ENCODE measurements at places on chromosomes 11 and 22.

- DNase-seq, result no peak
These were observed 56.7 kb upstream of the PPP6R3 start for GRCh38 chr11:68403831-68404230.

- no peak for DNase-seq
These were observed 133.4 kb downstream of the TEAD1 start for GRCh38 chr11:12807621-12808020.

DNA sequence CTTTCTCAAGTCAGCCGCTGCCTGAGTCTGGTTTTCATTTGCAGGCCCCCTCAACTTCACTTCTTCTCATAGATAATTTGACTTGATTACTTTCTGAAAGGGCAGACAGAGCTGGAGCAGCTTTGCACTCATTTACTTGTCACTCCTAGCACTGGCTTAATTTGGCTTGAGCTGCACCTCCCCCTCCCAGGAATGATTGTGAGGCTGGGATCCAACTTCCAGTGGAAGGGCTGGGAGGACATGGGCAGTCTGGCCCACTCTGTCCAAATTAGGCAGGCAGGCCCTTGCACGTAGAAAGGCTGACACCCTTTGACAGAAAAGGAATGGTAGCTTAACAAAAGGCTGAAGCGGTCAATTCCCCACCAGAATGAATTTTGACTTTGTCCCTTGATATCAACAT lies 453.9 kb downstream of the ETS1 start:
- DNase-seq, result no peak

DNA sequence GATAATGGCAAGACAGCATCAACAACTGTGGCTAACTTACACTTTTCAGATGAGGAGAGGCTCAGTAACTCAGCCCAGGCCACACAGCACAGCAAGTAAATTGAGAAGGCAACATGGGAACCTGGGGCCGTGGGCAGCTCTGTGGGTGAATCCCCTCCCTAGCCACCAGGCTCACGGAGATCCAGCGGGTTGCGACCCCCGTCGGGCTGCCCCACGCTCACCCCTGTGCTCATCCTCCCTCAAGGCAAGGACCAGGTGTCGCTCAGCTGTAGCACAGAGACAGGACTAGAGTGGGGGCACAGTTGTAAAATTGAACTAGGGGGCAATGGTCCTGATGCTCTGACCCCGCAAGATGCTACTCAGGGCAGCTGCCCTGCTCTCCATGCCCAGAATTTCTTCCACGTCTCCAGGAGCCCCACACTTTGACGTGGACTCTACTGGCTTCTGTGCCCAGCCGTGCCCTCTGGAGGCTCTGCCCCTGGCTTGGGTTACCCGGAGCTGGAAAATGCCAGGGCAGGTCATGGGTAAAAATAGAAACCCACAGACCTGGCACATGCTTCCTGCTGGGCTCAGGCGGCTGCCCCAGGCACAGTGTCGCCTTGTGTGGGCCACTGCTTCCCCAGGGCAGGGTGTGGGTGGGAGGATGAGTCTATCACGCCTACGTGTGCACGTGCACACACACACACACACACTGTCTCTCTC lies 9.0 kb downstream of the TUBA8 start:
- no peak for DNase-seq

- peak; percentile 29 for DNase-seq
These were observed 443.4 kb downstream of the MIAT start for GRCh38 chr22:27100789-27101188.

DNA sequence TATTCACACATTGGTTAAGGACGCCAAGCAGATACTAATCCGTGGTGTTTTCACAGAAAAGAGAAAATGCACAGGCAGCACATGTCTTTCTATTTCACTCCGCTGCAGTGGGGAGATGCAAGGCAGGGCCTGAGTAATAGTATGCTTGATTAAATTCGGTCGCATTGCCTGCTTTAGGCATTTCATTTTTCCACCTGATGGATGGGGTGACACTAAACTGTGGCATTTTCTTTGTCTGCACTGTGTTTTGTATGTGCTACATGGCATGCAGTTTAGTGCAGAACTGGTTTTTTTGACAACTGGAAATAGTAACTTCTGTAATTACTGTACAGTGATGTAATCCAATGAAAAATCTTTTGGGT lies 94.9 kb downstream of the SLC17A6 start:
- no peak for DNase-seq

GRCh38 chr22:21009638-21010425 lies 5.1 kb upstream of the P2RX6 start:
- no peak for DNase-seq

DNA sequence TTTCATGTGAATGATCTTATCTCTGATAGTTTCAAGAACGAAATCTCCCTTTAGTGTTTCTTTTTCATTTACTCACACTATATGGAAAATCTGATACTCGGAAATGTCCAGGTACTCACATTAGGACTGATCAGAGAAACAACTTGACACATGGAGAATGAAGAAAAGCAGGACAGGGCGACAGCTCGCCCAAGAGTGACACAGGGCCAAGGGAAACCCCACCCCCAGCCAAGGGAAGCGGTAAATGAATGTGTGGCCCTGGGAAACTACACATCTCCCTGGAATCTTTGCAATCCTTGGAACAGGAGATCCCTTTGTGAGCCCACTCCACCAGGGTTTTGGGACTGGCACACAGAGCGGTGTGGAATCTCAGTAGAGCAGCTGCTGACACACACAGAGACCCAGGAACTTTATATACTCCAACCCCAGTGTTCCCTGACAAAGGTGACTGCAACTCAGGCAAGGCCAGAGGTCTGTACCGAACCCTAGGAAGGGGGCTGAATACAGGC lies 303.7 kb upstream of the ARHGAP42 start:
- no peak for DNase-seq

- DNase-seq, result no peak
These were observed 236.1 kb downstream of the NXPE2 start for GRCh38 chr11:114914231-114915005.

DNA sequence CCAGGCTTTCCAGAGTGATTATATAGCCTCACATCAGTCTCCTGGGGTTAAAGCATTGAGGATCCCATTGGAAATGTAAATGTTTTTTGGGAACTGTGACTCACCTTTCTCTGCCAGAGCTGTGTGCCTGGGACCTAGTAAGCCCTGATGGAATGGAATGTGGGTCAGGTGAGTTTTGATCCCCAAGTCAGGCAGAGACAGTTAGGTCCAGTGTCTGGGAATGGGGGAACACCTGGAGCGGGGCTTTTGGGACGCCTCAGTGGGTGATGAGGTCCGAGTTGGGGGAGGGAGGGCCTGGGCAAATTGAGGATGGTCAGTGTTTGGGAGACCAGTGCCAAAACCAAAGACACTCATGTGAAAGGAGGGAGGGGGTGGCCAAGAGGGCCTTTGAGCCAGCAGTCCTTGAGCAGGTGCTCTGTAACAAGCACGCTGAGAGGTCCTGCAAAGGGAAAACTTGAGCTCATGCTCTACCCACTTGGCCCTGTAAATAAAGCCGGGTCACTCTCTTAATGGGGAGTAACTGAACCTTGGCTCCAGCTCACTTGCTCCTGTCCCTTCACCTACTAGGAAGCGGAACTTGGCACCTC lies 104.7 kb downstream of the NAV2 start:
- DNase-seq, result no peak

DNA sequence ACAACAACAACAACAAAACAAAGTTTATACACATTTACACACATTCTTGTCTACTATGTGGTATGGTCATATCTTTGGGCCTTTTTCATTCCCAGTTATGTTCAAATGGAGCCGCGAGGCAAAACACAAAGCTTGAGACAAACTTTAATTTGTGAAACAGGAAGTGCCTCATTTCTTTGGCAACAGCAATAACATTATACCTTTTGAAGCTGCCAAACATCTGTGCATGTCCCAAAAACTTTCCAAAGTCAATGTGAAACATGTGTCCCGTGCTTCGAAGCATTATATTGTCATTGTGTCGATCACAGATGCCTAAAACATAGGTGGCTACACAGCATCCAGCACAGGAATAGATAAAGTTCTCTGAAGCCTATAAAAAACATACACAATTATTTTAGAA lies 25.0 kb upstream of the RPS13 start:
- DNase-seq, result no peak

DNA sequence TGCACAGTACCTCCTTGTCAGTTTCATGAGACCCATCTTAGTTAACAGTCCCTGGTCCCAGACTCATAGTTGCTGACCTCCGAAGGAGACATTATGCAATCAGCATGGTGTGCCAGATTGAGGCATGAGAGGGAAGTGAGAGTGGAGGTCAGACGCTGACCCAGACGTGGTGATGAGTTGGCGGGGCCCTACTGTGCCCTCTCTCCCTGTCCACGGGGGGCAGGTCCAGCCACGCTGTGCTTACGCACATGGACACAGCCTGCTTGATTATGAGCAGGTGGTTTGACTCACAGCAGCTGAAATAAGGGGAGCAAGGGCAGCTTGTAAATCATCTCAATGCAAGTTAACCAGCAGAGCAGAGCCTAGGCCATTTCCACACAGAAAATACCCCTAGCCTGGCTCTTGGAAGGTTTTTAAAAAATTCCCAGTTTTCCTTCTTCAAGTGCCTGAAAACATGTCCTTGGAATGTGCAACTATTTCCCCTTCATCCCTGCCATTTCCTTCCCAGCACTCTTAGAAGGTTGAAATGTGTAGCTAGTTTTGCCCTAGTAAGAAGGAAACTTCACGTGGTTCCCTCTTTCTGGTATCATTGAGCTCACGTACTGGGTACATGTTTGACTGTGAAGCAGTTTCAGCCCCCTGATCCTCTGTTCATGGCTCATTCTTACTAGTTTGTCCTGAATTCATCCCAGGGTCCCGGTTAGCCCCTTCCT lies 122.6 kb upstream of the SORL1-AS1 start:
- DNase-seq, result no peak

GRCh38 chr11:127791844-127792243 lies 791.3 kb upstream of the KIRREL3 start:
- no peak for DNase-seq

DNA sequence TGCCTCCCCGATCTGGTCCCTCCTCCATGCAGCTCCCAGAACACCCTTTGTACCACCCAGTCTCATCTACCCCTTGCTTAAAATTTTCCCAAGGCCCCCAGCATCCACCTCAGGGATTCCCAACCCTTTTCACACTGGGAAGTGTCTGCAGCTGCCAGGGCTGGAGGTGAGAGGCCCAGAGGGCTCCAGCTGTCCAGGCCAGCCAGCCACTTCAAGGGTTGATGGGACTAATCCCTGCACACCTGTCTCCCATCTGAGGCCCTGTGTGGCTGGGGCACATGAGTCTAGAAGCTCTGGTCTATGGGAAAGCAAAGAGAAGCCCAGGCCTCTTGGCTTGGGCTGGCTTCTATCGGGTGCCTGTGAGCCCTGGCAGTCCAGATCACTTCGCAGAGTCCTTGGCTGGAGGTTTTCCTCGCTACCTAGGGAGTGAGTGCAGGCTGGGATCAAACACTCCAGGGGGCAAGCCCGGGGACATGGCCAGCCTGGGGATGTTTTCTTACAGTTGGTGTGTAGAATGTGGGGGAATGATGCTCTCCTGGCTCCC lies 41.1 kb upstream of the TPBGL start:
- DNase-seq, result no peak

DNA sequence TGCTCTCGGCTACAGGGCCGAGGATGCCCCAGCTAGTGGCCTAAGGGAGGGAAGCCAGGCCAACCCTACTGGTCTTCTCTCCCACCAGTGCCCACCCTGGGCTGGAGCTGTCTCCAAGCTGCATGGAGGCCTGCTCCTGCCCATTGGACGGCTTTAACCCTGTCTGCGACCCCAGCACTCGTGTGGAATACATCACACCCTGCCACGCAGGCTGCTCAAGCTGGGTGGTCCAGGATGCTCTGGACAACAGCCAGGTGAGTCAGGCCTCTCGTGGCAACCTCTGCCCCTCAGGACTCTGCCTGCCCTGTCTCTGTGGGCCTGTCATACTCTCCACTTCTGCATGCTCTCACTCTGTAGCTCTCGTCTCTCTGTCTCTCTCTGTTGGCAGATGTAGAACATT lies 44.1 kb upstream of the TPBGL start:
- no peak for DNase-seq

DNA sequence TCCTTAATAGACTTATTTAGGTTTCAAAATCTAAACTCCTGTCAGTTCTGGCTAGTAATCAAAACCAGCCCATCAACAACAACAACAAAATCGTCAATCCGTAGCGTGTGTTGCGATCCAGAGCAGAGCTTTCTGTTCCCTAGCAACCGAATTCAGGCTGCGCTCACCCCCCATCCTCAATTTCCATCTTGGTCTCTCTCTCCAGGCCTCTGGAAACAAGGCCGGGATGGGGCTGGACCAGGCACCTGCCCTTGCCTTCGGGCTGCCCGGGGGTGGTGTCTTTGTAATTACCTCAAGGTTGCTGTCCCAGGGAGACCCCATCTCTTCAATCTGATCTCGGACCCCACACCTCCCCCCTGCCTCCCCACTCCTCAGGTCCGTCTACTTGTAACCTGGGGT lies 1341.5 kb downstream of the BRD1 start:
- no peak for DNase-seq

DNA sequence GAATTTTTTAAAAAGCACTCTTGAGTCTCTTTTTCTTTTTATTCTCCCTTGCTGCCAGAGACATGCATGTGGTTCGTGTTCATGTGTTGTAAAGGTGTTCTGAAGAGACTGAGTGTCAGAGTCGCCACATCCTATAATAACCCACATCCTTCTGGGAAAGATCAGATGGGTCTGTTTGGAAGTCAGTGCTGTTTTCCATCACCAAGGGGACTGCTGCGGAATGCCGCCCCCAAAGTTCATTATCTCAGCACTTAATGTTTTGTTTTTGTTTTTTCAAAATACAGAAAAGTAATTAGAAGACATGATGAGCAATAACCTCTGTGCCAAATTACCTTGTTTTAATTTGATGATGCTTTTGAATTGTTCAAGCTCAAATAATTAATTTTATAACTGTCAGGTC lies 56.9 kb upstream of the EIF3M start:
- DNase-seq, result no peak

DNA sequence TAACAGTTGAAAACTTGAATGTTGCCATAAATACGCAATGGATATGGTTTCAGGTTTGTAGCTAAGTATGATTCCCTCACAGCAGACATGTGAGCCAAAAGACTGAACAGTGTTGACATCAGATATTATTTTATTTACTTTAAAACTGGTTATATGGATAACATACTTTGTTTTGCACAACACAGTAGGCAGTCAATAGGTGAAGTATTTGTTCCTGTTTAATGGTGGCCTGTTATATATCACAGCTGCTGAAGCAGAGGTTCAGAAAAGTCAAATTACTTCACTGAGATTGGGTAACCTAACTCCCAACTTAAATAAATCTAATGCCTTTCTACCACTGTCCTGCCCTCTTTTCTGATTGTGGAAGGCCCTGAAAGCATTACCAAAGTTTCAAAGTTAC lies 44.6 kb downstream of the YAP1 start:
- DNase-seq, result no peak

- DNase-seq, result no peak
These were observed 48.9 kb downstream of the TNRC6B start for GRCh38 chr22:40226620-40227019.

Measured in HEK293T (cell line).